ENCODE measurements at places on chromosomes 11 and 22.

DNA sequence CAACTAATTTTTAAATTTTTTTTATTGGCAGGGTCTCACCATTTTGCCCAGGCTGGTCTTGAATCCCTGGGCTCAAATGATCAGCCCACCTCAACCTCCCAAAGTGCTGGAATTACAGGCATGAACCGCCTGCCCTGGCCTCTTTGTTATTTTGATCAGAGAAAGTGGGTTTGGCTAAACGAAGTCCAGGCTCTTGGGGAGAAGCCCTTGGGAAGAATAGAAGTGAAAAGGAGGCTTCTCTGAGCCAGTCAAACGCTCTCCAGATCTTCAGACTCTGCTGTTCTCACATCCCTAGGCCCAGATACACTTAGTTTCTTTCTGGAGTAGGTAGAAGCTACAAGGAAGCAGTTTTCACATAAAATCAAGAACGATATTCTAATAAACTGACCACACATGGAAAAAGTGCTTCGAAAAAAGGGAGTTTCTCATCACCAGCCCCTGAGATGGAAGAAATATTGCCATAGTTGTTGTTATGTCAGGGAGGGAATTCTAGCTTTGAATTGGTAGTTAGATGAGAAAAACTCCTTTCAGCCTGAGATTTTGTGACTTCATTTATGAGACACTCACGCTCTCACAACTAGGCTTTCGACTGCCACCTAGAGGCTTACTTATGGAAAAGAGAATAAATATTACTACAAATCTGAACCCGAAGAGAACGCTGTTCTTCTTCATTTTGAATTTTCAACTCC lies 41.7 kb upstream of the AQP11 start:
- peaks cover 9% of the 10 kb centered on the region for H3K4me1 ChIP-seq
- H3K27ac ChIP-seq = no peak overlapping the region
- peak; percentile 3 for DNase-seq
- H3K36me3 ChIP-seq = no peaks in the 10 kb centered on the region

DNA sequence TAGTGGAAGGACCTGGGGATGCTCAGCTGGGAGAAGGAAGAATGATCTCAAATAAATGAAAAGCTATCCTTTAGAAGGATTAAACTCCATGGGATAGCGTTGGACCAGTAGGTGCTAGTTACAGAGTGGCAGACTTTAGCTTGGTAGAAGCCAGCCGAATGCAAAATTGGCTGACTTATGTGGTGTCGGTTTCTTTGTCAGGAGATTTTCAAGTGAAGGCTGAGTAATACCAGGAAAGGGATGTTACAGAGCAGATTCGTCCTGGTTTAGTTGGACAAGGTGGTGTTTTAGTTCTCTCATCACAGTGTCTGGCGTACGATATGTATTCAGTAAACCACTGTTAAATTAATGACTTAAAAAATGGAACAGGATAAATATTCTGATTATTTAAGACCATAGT lies 26.0 kb downstream of the FDX1 start:
- no peak overlapping the region for H3K4me3 ChIP-seq
- no peak for DNase-seq
- no peaks in the 10 kb centered on the region for H3K4me1 ChIP-seq
- H3K27ac ChIP-seq = no peak overlapping the region

DNA sequence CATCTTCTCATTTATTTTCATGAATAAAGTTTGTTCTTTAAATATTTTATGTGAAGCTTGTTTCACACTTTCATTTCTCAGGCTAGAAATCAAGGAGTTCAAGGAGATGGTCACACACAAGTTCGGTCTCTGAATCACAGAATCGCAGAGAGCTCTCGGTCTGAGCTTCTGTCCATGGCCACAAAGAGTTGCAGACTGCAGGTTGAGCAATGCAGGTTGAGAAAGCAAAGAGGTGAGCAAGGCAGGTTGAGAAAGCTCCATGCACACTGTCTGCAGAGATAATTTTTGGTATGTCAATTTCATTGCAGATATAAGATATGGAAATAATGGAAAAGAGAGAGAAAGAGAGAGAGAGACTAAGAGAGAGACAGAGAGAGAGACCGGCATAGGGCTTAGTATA lies 32.9 kb upstream of the VWA5A start:
- DNase-seq = no peak
- H3K4me1 ChIP-seq = no peaks in the 10 kb centered on the region
- peaks cover 45% of the 10 kb centered on the region for H3K27me3 ChIP-seq

DNA sequence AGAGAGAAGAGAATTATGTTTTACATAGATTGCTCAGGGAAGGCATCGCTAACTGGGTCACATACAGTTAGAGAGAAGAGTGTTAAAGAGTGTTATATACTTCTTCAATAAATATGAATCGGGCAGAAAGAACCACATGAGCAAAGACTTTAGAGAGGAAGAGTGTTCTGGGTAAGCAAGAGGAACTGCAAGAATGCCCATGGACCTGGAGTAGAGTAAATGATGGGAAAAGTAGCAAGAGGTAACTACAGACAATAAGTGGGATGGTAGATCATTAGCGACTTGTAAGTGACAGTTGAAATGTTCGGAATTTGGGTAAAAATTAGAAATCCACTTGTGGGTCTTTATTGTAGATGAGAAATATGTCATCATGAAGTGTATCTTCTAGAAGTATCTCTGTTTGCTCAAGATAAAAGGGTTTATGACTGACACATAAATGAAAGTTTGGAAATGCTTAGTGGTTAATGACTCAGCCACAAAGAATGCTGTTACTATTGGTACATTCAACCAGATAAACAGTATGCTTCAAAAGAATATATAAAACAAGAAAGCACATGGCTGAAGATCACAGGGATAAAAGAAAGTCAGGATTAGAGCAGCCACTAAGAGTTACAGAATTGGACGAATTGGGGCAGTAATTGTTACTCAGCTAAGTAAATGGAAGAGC lies 229.3 kb downstream of the CASP12 start:
- no peak overlapping the region for H3K27ac ChIP-seq
- no peak overlapping the region for H3K4me3 ChIP-seq
- H3K4me1 ChIP-seq = no peaks in the 10 kb centered on the region

DNA sequence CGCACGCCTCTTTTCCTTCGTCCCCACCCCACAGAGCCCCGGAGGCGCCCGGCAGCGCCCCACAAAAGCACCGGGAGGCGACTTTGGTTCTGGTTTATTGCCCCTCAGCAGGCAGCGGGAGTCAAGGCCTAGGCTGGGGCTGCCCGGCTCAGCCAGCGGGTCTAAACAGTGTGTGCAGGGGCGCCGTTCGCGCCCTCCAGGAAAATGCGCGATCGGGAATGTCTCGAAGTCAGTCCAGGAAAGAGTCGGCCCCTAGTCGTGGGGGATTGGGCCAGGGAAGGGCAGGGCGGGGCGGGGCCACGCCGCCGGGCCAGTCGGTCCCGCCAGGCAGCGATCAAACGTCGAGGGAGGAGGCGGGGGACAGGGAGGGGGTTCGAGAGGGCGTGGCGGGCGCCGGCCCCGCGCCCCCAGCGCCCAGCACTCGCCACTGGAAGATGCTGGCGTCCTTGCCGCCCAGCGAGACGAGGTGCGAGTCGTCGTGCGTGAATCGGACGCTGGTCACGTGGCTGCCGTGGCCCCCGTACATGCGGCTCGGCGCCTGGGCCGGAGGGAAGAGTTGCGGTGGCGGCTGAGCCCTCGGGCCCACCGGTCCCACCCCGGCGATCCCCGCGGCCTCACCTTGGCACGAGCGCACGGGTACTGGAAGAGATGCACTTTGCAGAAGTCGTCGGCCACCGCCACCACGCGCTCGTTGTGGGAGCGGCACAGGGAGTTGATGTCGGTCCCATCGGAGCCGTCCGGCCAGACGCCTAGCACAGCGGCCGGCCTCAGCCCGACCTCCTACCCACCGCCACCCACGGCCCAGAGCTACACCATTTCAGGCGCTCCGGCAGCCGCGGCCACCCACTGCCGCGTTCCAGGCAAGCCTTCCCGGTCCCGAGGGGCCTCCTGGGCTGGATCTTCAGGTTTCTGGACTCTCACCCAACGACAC lies 741 bp upstream of the MTA2 start:
- H3K36me3 ChIP-seq = peaks cover 16% of the 10 kb centered on the region
- H3K4me1 ChIP-seq = peaks cover 87% of the 10 kb centered on the region
- no peak for DNase-seq
- peak overlapping the region; percentile 90 for H3K4me3 ChIP-seq
- H3K27me3 ChIP-seq = no peaks in the 10 kb centered on the region

DNA sequence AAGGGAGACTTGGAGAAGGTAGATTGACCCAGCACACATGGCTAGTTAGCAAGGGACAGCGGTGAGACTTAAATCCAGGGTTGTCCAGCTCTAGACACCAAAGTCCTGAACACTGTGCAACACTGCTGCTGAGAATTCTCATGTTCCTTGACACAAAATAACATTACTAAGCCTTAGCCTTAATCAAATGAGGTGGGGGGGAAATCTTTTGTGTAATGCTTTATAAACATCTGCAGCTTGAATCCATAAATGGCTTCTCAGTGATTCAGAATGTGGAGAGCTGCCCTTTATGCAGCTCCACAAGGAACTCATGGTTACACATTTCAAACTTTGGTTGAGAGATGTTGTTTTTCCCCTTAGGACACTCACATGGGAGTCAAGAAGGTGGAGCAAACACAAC lies 80.0 kb downstream of the CD44 start:
- H3K27me3 ChIP-seq = no peaks in the 10 kb centered on the region
- DNase-seq = no peak
- no peak overlapping the region for H3K4me3 ChIP-seq
- H3K4me1 ChIP-seq = no peaks in the 10 kb centered on the region
- H3K36me3 ChIP-seq = peaks cover 98% of the 10 kb centered on the region

DNA sequence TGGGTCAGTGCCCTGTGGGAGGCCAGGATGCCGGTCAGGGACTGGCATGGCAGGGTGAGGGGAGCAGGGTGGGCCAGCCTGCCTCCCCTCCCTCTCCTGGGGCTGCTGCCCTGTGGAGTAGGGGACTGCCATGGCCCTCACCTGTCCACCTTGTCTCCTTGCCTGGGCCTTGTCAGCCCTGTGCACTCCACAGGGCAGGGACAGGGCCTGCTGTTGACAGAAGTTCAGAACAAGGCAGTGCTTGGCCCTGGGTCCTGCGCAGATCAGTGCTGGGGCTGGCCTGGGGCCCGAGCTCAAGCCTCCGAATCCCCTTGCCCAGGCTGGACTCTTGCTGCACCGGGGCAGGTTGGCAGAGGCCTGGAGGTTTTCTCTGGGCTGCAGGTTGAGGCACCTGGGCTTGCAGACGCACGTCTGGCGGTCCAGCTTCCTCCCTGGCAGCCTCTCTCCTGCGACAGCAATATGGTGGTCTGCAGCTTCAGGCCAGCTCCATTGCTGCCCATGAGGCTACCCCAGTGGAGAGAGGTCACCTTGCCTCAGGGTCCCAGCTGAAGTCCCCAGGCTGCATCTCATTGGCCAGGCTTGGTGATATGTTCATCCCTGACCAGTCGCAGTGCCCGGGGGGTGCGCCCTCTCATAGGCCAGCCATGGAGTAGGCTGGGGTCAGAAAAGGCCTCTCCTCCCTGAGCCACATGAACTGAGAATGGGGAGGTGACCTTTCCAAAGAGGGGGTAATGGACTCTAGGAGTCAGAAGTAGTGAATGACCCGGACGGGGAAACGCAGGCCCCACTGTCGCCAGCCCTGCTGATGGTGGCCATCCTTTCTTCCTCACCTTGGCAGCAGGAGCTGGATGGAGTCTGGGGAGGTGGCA lies 21.5 kb upstream of the CHKA start:
- H3K4me1 ChIP-seq = no peaks in the 10 kb centered on the region
- DNase-seq = no peak
- H3K4me3 ChIP-seq = no peak overlapping the region
- H3K27me3 ChIP-seq = no peaks in the 10 kb centered on the region
- peak overlapping the region; percentile 79 for H3K27ac ChIP-seq
- H3K36me3 ChIP-seq = no peaks in the 10 kb centered on the region

GRCh38 chr11:6557761-6558674 lies 45.4 kb downstream of the RRP8 start:
- no peak overlapping the region for H3K27ac ChIP-seq
- H3K27me3 ChIP-seq = no peaks in the 10 kb centered on the region
- no peak for DNase-seq

- no peaks in the 10 kb centered on the region for H3K27me3 ChIP-seq
- no peak overlapping the region for H3K27ac ChIP-seq
- no peaks in the 10 kb centered on the region for H3K36me3 ChIP-seq
Measured at GRCh38 chr11:123775715-123776549, 21.6 kb upstream of the OR6X1 start.

GRCh38 chr11:105298630-105299029 lies 159.1 kb upstream of the CARD18 start:
- no peaks in the 10 kb centered on the region for H3K36me3 ChIP-seq
- no peak for DNase-seq
- no peaks in the 10 kb centered on the region for H3K27me3 ChIP-seq
- no peak overlapping the region for H3K27ac ChIP-seq
- no peak overlapping the region for H3K4me3 ChIP-seq
- H3K4me1 ChIP-seq = no peaks in the 10 kb centered on the region
